ENCODE measurements at places on chromosomes 2 and 18.
A peak's percentile ranks its signal among the peaks of the same experiment; 100 is the strongest.

- no peak for DNase-seq
Observed at GRCh38 chr2:134448650-134449049, 194.8 kb downstream of the MGAT5 start.

- no peak for DNase-seq
Observed at GRCh38 chr2:170313992-170314348, 136.0 kb downstream of the MYO3B start.

- no peak for DNase-seq
Observed at GRCh38 chr2:208164951-208165755, 1.8 kb upstream of the CRYGA start.

- no peak for DNase-seq
Observed at GRCh38 chr18:8536922-8537321, 72.3 kb upstream of the RAB12 start.

- DNase-seq = no peak
Observed at GRCh38 chr18:3434685-3435084, 15.3 kb upstream of the TGIF1 start.

- DNase-seq = no peak
Observed at GRCh38 chr2:178173657-178174056, 20.7 kb upstream of the OSBPL6 start.

GRCh38 chr2:117935954-117936353 is 77.9 kb downstream of the CCDC93 start:
- no peak for DNase-seq

- DNase-seq = no peak
Observed at GRCh38 chr2:171185941-171186340, 25.2 kb upstream of the TLK1 start.

DNA sequence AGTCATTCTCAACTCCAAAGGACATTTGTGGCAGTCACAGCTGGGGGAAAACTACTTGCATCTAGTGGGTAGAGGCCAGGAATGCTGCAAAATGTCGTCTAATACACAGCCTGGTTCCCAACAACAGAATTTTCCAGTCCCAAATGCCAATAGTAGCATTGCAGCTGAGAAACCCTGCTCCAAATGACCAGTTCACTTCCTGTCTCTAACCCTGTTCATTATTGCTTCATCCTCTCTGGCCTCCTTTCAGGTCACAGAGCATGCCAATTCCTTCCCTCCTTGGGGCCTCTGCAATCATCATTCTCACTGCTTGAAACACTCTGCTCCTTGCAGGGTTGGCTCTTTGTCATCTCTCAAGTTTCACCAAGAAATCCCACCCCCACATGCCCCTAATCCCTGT is 139.1 kb downstream of the IRS1 start:
- DNase-seq = no peak

- DNase-seq = no peak
Observed at GRCh38 chr2:241886840-241887447, 17.4 kb downstream of the RTP5 start.

DNA sequence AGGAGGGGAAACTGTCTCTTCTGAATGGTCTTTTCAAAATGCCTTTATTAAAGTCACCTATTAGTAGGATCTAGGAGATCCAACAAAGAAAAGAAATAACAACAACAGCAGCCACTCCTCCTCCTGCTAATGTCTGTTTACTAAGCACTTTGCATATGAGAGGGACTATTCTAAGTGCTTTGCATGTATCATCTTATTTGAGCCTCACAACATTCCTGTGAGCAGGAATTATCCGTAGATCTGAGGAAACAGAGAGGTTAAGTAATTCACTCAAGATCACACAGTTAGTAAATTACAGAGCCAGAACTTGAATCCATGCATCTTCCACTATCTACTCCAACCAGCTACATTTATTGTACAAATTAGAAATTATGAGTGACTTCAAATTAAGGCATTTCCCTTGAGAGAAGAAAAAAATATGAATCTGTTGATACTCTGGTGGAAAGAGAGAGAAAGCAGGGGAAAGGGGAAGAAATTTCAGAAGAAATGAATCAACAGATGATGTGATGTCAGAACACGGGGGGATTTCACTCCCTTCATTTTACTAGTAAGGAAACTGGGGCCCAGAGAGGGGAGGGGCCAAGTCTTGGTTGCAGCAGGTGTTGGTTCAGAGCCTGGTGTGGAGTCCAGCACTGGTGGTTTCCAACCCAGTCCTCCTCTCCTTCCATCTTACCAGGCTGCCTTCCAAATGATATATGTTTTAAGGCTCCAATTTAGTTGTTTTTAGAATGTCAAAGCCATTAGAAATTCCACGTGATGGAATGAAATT is 49.7 kb downstream of the TSN start:
- no peak for DNase-seq

DNA sequence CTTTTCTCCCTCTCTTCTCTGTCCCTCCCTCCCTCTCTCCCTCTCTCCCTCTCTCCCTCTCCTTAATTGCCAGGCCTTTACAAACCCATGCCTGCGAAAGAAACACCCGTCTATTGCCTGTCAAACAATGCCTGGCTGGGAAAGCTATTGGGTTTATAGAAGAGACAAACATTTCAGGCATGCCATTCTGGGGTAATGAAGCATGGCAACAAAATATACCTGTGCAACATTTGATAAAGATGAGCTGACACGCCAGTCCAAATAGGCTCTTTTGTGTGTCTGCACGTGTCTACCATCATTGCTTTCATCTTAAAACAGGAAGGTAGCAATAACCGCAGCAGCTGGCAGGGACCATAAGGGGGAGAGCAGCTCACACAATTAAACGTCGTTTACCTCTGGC is 282.1 kb downstream of the ZNF516 start:
- DNase-seq = no peak

DNA sequence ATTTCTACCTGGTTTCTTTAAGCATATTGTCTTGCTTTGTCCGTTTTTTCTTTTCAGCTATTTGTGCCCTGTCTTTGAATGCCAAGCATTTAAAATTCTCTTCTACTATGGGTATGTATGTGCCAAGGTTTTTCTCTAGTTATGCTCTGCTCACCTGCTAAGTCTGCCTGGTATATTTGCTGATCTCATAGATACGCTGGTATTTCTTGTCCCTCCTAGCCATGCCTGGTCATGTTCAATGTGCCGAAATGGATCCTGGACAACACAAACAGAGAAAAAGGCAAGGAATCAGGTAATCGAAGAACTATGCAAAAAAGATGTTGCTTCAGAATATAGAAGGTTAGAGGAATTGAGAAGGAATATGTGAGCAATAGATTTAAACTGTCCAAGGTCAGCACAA is 14.9 kb upstream of the KDM3A start:
- DNase-seq = no peak

GRCh38 chr18:3055816-3056215 is 42.9 kb upstream of the LPIN2 start:
- DNase-seq = no peak

DNA sequence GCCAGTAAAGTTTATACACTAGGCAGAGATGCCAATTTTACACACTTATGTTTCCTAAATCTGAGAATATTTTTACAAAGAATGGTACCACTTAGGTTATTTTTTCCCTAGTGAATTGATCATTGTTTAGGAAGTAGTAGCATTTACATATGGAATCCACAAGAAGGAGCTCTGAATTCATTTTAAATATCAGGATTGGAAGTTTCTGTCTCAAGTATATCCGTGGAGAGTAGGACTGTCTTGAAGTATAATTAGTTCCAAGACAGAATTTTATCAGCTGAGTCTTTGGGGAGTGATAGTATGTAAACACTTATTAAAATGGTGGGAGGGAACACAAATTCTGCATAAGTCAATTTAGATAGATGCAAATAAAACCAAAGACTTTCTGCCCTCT is 82.3 kb upstream of the FAM98A start:
- DNase-seq = no peak

DNA sequence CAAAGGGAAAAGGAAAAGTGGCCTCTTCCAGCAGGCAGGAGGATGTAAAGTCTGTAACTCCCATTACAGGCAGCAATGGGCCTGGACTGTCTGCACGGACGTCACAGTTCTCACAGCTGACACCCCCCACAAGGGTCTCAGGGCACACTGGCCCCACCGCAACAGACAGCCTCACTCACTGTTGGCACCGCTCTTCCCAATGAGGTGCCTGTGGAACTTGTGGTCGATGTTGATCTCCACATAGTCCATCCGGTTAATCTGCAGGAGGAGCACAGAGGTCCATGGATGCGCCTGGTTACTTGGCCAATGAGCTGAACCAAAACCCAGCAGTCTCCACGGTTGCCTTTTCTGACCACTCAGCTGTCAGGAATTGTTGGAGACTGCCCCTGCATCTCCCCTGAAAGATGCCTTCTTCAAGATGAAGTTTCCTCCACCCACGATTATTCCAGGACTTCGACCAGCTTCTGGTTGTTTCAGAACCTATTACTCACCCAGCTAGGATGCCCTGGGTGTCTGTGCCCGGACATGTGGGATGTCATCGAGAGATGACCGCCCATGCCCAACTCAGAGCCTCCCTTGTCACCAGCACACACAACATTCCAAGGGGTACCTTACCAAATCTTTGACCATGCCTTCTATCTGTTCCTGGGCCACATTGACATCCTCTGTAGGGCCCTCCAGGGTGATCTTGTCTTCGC is 62.5 kb downstream of the HDLBP start:
- no peak for DNase-seq

GRCh38 chr2:170271340-170271739 is 93.4 kb downstream of the MYO3B start:
- DNase-seq = no peak

GRCh38 chr2:241967467-241968144 is 98.1 kb downstream of the RTP5 start:
- DNase-seq = no peak

GRCh38 chr2:54669677-54670484 is 53.6 kb upstream of the EML6 start:
- no peak for DNase-seq

- DNase-seq = no peak
Observed at GRCh38 chr18:42520138-42520537, 565.1 kb downstream of the PIK3C3 start.

- DNase-seq = no peak
Observed at GRCh38 chr2:221439761-221440479, 132.2 kb downstream of the EPHA4 start.

- no peak for DNase-seq
Observed at GRCh38 chr2:222576171-222577081, 79.5 kb downstream of the FARSB start.

DNA sequence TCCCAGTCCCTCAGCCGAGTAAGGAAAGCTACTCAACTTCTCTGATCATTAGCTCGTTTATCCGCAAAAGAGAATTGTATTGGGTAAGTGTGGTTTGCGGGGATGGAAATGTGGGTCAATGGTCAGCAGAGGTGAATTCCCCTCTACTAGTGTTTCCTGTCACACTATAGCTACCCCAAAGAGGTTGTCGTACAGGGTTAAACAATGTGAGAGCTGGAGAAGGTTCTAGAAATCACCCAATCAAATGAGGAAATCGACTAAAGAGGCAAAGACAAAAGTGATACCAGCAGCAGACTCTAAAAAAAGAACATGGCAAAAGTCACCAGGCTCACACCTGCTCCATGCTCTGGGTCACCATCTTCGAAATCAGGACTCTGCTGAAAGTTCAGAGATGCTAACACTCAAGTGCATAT is 144.7 kb upstream of the ITGA4 start:
- peak; percentile 48 for DNase-seq

- no peak for DNase-seq
Observed at GRCh38 chr2:195945056-195945455, 123.6 kb downstream of the DNAH7 start.

DNA sequence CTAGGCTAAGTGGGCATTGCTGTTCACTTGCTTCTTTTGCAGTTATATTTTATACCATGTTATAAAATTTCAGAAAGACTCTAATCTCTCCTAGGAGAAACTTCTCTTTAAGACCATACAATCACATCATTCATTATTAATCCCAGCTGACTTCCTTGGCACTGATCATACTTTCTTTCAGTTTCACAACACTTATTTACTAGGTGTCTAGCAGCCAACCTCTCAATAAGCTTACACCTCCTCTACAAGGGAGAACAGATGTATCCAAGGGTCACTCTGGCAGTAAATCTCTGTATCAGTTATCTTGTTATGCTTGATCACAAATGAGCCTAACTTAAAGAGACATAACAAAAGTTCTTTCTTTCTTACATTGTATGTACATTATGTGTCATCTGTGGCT is 69.8 kb upstream of the EPB41L5 start:
- DNase-seq = no peak

DNA sequence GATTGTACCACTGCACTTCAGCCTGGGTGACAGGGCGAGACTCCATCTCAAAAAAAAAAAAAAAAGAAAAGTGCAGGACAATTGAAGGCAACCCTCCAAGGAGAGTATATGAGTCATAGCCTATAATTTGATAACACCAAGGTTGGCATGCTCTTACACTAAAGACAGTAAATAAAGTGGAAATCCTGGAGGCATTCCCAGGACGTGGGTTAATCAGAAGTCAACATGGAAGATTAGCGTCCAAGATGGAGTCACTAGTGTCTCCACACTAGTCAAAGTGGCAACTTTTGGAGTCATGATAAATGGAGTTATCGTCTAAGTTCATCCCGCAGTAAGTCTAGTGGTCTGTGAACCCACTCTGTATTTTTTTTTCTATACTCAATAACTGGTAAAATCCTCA is 21.2 kb upstream of the UGGT1 start:
- no peak for DNase-seq

- DNase-seq = no peak
Observed at GRCh38 chr2:136049011-136049742, 63.8 kb upstream of the DARS1 start.

DNA sequence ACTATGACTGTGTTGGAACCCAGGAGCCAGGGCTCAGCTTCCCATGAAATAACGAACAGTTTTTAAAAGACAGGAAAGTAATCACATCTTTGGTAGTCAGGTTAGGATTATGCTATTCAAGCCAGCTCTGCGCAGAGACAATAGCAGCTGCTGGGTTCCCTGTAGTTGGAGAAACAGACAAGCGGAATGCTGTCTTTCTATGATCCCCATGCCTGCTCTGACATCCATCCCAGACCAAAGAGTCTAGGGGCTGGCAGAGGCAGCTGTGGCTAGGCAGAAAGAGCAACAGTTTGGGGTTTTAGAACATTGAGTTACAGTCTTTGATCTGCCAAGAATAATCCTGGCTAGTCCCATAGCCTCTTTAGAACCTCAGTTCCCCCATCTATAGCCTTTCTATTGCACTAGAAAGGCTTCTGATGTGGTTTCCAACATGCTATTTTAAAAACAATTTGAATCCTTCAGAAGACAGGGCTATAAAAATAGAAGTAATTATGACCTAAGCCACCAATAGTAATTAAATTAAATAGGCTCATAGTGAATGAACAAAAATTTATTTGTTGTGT is 146.8 kb downstream of the MTX2 start:
- no peak for DNase-seq

GRCh38 chr2:80968450-80968849 is 663.9 kb upstream of the LRRTM1 start:
- no peak for DNase-seq

DNA sequence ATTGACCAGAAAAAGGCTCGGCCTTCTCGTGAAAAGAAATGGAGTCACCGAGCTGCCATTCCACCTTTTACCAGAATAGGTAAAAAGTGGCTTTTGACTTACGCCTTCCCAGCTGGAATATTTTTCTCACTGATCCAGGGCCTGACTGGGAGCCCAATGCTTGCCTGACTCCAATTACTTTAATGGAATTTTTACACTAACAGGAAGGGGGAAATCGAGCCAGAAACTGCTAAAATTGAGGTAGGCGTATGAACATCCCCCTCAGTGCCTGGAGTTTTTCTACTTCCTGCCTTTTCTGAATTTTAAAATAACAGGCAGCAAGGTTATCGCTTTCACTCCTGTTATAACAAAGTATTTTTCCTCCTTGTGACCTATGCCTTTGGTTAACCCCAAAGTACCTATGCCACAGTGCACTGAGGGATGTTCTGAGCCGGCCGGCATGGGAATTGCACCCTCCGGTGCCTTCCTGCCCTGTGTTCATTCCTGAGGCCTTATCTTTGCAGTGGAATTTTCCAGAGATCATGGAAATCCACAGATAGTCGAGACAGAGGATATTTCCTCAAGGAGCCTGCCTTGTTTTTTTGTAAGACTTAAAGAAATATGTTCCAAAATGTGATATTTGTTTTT is 18.3 kb upstream of the RPL31 start:
- no peak for DNase-seq
